Esophagus squamous epithelium (tissue), 5 donors: ENCODE measurements at places on chromosomes 3 and 15.

- H3K27ac ChIP-seq: no peak overlapping the region
- no peak for DNase-seq
- H3K36me3 ChIP-seq: no peaks in the 10 kb centered on the region
- no peaks in the 10 kb centered on the region for H3K4me1 ChIP-seq
- H3K4me3 ChIP-seq: no peak overlapping the region
- no peaks in the 10 kb centered on the region for H3K27me3 ChIP-seq
Measured at GRCh38 chr3:186067360-186068242, 41.3 kb downstream of the ETV5 start.

GRCh38 chr3:194265996-194266964 lies 84.8 kb downstream of the CPN2 start:
- no peak for DNase-seq
- no peak overlapping the region for H3K4me3 ChIP-seq
- no peaks in the 10 kb centered on the region for H3K27me3 ChIP-seq
- no peaks in the 10 kb centered on the region for H3K36me3 ChIP-seq
- H3K27ac ChIP-seq: no peak overlapping the region
- H3K4me1 ChIP-seq: peaks cover 60% of the 10 kb centered on the region

DNA sequence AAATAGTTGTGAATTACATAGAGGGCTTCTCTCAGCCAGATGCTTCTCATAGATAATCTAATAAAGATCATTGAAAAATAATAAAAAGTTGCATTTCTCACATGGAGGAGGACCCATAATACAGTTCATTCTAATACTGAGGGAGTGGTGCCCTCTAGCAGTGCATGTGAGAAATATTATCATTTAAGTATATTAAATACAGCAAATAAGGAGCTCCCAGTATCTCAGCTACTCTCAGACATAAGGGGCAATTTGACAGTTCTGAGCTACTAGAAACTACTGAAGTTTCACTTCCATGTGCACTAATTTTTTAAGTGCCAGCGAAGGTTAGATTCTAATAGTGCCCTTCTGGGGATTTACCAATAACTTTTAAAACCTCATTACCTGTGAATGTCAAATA lies 188.3 kb downstream of the IL5RA start:
- no peaks in the 10 kb centered on the region for H3K27me3 ChIP-seq
- no peak overlapping the region for H3K4me3 ChIP-seq
- DNase-seq: no peak
- H3K27ac ChIP-seq: no peak overlapping the region

- no peaks in the 10 kb centered on the region for H3K4me1 ChIP-seq
- no peaks in the 10 kb centered on the region for H3K27me3 ChIP-seq
- H3K27ac ChIP-seq: no peak overlapping the region
- H3K4me3 ChIP-seq: no peak overlapping the region
Measured at GRCh38 chr3:82030916-82031315, 269.5 kb upstream of the GBE1 start.

DNA sequence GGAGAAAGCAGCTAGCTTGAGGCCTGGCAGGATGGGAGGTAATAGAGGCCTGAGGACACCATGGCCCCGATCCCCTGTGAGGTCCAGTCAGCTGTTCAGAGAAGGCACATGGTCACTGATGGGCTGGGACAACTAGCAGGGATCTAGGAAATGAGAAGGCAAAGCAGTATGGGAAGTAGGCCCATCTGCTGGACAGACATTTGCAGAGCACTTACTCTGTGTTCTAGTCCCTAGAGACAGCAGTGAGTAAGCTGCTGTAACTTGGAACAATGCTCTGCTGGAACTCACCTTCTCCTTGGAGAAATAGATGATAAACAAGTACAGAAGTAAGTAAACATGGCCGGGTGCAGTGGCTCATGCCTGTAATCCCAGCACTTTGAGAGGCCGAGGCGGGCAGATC lies 7.1 kb downstream of the ECE2 start:
- no peaks in the 10 kb centered on the region for H3K36me3 ChIP-seq
- no peaks in the 10 kb centered on the region for H3K4me1 ChIP-seq
- H3K4me3 ChIP-seq: no peak overlapping the region
- H3K27me3 ChIP-seq: peaks cover 15% of the 10 kb centered on the region

GRCh38 chr3:129602730-129603560 lies 3.5 kb downstream of the PLXND1 start:
- DNase-seq: no peak
- H3K27ac ChIP-seq: peak overlapping the region; percentile 77
- no peaks in the 10 kb centered on the region for H3K36me3 ChIP-seq
- H3K27me3 ChIP-seq: no peaks in the 10 kb centered on the region

GRCh38 chr15:67142767-67143100 lies 77.3 kb downstream of the SMAD3 start:
- H3K4me1 ChIP-seq: peaks cover 88% of the 10 kb centered on the region
- H3K4me3 ChIP-seq: no peak overlapping the region
- peak overlapping the region; percentile 41 for H3K27ac ChIP-seq
- DNase-seq: no peak
- no peaks in the 10 kb centered on the region for H3K36me3 ChIP-seq

DNA sequence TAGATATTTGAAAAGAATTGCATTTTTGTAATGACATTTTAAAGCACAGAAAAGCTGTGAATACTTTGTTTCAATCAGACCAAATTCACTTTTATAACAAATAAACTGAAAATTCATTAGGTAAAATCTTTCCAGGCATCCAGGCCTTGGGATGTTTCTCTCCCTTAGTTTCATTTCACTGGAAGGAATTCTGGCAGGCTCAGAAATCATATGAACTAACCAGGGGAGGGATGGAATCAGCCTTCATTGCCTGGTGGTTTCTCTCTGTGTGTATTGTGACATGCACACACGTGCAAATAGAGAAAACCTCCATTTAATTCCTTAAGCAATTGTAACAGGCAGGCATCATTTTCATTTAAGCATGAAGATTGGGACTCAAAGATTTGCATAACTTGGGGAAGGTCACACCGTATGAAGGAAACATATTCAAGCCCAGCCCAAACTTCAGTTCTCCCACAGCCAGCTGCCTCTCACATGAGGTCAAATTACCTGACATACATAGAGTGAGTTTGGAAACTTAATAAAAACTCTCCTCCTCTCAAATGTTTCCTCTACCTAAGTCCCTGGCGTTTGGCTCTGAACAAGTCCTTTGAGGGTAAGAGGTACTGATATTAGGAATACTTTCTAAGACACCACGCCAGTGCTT lies 376.1 kb upstream of the MCTP2 start:
- no peak overlapping the region for H3K4me3 ChIP-seq
- H3K27ac ChIP-seq: no peak overlapping the region
- H3K36me3 ChIP-seq: no peaks in the 10 kb centered on the region
- no peaks in the 10 kb centered on the region for H3K4me1 ChIP-seq
- DNase-seq: no peak
- H3K27me3 ChIP-seq: no peaks in the 10 kb centered on the region

- H3K4me1 ChIP-seq: no peaks in the 10 kb centered on the region
- H3K27me3 ChIP-seq: no peaks in the 10 kb centered on the region
- no peaks in the 10 kb centered on the region for H3K36me3 ChIP-seq
- H3K27ac ChIP-seq: no peak overlapping the region
- no peak overlapping the region for H3K4me3 ChIP-seq
- no peak for DNase-seq
Measured at GRCh38 chr3:45887759-45888511, 1.6 kb downstream of the CCR9 start.

DNA sequence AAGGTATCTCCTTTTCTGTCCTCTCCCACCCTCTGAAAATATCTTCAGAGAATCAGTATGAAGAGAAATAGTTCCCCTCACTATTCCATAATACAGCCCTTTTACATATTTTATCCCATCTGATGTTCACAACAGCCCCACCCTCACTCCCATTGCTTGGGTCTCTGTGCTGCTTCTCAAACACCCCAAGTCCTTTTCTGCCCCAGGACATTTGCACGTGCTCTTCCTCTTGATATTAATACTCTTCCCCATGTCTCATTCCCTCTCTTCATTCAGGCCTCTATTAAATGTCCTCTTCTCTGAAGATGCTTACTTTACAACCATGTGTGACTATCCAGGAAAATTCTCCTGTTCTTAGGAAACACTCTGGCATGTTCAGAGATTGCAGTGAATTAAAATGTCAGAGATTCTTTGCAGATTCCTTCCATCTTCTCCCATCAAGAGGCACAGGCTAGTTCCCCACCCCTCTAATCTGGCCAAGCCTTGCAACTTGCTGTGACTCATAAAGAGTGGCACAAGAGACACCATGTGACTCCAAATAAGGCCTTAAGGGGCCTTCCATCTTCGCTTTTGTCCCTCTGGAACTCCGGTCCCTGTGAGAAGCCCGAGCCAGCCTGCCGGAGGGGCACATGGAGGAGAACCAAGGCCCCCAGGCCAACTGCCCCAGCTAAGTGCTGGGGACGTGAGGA lies 128.5 kb downstream of the CHSY1 start:
- no peaks in the 10 kb centered on the region for H3K27me3 ChIP-seq
- no peak overlapping the region for H3K27ac ChIP-seq
- no peak overlapping the region for H3K4me3 ChIP-seq
- no peak for DNase-seq
- peaks cover 48% of the 10 kb centered on the region for H3K4me1 ChIP-seq
- H3K36me3 ChIP-seq: no peaks in the 10 kb centered on the region

DNA sequence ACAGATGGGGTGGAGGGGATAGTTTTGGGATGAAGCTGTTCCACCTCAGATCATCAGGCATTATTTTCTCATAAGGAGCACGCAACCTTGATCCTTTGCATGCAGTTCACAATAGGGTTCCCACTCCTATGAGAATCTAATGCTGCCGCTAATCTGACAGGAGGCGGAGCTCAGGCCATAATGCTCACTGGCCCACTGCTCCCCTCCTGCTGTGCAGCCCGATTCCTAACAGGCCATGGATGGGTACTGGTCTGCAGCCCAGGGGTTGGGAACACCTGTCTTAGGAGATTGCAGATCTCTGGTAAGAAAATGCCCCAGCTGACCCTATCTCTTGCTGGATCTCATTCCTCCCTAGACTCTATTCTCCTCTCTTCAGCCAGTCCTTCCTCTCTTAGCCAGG lies 6.8 kb downstream of the CSTA start:
- peaks cover 76% of the 10 kb centered on the region for H3K36me3 ChIP-seq
- H3K27me3 ChIP-seq: no peaks in the 10 kb centered on the region
- H3K4me3 ChIP-seq: no peak overlapping the region
- no peaks in the 10 kb centered on the region for H3K4me1 ChIP-seq
- no peak for DNase-seq

- no peak overlapping the region for H3K4me3 ChIP-seq
- no peak for DNase-seq
- H3K27ac ChIP-seq: no peak overlapping the region
- no peaks in the 10 kb centered on the region for H3K36me3 ChIP-seq
- no peaks in the 10 kb centered on the region for H3K4me1 ChIP-seq
- no peaks in the 10 kb centered on the region for H3K27me3 ChIP-seq
Measured at GRCh38 chr3:54047568-54047967, 74.8 kb upstream of the CACNA2D3 start.
